Activated T-cell treated with anti-CD3 and anti-CD28 coated beads, Interleukin-2, amount 50 U/mL, for 4 hours (primary cell): ENCODE measurements at places on chromosomes 7 and 10.

DNA sequence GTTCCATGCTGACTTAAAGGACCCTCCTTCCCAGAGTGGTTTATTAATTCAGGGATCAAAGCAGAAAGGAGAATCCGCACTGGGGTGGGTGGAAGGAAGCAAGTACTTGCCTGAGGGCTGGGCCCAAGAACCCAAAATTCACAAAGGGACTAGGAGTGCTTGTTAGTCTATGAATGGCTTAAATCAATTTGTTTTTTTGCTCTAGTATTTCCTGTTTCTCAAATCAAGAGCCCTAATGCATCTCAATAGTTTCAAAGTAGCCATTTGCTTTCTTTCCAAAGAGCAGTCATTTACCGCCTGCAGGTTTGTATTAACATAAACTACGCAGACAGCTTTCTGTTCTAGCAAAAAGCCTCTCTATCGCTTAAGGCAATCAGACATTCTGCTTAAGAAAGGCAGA is 44.2 kb upstream of the SLC35G1 start:
- DNase-seq, result no peak

GRCh38 chr7:1073142-1073977 is 14.6 kb upstream of the GPER1 start:
- DNase-seq, result no peak

GRCh38 chr10:122646511-122647382 is 52.9 kb downstream of the C10orf120 start:
- no peak for DNase-seq

- DNase-seq, result no peak
These were observed 181.1 kb downstream of the SDHAF3 start for GRCh38 chr7:97298561-97298960.

GRCh38 chr10:125016123-125016522 is 74.2 kb downstream of the ZRANB1 start:
- no peak for DNase-seq
